ENCODE measurements at places on chromosomes 12 and 14.

GRCh38 chr14:64598404-64598803, 48.6 kb downstream of the PPP1R36 start:
- no peak for DNase-seq

DNA sequence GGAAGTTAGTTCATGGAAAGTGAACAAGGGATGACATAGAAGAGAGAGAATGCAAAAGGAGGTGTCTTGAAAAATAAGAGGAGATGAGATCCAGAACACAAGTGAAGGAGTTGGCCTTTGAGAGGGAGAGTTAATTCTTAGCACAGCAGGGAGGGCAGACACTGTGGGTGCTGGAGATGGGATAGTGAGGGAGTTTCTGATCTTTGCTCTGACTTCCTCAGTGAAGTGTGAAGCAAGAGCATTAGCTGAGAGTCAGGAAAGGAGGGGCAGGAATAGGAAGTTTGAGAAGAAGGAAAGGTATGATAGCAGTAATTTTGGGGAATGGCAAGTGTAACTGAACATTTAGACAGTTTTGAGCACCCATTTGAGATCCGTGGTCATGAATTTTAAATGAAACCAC, 75.8 kb upstream of the COCH start:
- DNase-seq: no peak

DNA sequence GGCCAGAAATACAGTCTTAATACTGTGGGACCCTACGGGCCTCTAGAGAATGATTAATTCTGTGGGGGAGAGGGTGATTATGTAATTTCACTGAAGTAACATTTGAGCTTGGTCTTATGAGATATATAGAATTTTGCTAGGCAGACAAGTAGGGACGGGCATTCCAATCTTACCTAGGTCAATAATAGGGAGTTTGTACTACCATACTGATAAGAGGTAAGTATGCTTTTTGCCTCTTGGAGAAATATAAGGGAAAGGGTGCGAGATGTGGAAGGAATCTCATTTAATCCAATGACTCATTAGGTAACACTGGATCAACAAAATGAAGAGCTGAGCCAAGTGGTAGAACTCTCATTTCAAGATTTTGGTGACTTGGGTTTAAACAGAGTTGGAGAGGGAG, 5.2 kb downstream of the RAB5B start:
- DNase-seq: no peak

DNA sequence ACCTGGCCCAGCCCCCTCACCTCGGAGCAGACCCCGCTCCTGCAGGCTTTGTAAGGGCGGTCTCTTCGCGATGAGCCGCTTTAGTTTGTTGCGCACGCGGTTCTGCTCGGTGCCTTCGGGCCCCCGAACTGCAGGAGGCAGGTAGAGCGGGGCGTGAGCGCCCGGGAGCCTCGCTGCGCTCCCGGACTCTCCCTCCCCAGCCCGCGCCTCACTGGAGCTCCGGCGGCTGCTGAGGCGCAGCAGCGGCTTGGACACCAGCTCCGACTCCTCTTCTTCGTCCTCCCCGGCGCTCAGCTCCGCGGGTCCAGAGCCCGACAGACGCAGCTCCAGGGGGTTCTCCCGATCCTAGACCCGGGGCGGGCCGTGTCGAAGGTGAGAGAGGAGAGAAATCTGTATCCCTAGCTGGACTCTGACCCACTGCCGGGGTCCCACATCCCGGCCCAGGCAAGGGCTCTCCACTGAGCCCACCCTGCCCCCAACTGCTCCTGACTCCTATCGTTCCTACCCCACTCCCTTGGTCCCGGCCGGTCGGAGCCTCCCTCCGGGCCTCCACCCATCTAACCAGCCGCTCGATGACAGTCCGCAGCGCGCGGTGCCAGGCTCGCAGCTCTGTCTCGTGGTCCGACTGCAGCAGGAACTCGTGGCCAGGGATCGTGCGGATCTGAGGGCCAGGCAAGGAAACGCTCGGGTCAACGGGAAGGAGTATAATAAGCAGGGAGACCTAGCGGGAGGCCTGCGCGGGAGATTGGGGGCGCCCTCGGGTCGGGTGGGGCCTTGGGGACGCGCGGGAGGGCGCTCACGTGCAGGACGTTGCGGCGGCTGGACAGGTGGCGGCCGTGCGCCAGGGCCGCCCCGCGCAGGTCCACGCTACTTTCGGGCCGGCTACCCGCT, 4.2 kb downstream of the ARHGAP9 start:
- DNase-seq: no peak

DNA sequence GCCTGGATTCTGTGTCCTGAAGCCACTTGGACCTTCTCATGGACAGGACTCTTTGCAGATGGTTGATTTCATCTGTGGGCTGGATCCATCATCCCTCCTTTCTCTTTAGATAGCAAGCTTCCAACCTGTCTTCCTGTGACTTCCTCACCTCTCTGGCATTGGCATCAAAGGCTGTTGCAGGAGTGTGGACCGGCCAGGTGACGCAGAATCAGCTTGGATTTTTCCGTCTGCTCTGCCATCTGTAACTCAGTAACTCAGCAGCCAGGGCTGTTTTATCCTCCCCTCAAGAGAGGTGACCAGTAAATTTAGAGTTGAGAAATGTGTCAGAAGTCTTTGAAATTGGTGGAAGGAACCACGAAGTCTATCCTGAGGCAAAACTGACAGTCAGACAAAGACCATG, 701.7 kb upstream of the TMEM132C start:
- DNase-seq: no peak

- DNase-seq: no peak
Measured at GRCh38 chr14:59303216-59303615, 114.7 kb downstream of the DAAM1 start.

- DNase-seq: no peak
Measured at GRCh38 chr12:104707194-104707593, 250.4 kb downstream of the CHST11 start.

GRCh38 chr12:65083581-65083980, 37.5 kb downstream of the WIF1 start:
- DNase-seq: no peak

- DNase-seq: no peak
Measured at GRCh38 chr14:41229824-41230223, 376.9 kb upstream of the LRFN5 start.

DNA sequence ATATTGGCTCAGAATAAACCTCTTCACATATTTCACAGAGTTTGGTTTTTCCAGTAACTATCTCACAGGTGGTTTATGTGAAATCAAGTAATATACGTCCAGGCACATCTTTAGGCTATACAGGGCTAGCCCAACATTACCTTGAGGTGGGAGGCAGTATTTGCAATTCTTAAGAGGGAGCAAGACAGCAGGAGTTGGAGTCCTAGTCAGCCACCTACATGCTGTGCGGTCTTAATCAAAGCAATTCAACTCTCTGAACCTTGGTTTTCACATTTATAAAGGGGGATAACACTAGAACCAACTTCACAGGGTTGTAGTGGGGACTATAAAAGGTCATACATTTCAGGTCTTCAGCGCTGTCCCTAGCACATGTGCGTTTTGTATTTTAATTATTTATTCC, 73.5 kb upstream of the FICD start:
- DNase-seq: no peak

DNA sequence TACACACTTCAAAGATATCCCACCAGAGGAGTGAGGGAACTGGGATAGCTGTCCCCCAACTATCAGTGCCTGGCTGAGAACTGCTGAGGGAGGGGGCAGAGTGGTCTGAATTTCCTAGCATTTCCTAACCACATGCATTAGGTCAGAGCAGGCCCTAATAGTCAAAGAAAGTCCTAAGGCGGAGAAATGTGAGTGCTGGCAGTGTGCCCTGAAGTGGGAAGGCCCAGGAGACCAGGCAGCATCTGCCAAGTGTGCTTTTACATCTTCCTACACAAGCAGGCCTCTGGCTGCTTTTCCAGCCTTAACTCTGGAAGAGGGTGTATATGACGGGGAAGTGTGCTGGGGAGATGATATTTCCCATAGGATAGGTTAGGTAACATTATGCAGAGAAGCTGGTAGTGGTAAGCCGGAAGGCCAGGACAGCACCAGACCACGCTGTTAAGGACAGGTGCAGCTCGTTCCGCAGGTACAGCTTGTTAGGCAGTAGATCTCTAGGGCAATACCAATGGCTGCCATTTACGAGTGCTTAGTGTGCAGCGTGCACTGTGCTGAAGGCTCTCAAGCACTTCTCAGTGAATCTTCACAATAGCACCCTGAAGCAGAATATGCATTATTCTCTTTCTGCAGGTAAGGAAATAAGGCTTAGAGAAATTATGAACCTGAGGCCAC, 9.1 kb upstream of the CCDC198 start:
- peak; percentile 76 for DNase-seq

DNA sequence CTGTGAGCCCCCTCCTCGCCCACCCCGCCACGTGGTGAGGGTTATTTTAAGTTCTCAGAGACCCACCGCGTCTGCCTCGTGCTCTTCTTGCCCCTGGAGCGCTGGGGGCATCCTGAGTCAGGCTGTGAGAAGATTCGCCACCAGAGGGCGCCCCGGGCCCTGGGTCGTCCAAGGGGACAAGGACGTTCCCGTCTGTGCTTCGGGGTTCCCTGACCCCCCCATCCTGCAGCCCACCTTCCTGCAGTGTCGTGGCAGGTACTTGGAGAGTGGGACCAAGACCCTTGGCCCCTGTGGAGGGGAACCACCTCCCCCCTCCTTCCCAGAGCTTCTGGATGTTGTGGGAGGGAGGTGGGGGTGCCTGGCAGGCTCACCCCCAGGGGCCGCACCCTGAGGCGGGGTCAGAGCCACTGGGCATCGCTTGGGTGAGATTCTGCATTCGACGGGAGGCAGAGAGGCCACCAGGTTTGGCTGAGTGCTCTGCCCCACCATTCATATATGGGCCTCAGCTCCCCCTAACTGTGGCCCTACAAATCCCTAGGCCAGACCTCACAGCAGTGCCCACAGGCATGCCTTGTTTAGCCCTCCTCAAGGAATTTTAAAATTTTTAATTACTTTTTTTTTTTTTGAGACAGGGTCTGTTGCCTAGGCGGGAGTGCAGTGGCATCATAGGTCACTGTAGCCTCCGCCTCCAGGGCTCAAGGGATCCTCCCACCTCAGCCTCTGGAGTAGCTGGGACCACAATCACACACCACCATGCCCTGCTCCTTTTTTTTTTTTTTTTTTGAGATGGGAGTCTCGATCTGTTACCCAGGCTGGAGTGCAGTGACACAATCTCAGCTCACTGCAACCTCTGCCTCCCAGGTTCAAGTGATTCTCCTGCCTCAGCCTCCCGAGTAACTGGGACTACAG, 17.0 kb downstream of the RHOF start:
- peak; percentile 72 for DNase-seq

DNA sequence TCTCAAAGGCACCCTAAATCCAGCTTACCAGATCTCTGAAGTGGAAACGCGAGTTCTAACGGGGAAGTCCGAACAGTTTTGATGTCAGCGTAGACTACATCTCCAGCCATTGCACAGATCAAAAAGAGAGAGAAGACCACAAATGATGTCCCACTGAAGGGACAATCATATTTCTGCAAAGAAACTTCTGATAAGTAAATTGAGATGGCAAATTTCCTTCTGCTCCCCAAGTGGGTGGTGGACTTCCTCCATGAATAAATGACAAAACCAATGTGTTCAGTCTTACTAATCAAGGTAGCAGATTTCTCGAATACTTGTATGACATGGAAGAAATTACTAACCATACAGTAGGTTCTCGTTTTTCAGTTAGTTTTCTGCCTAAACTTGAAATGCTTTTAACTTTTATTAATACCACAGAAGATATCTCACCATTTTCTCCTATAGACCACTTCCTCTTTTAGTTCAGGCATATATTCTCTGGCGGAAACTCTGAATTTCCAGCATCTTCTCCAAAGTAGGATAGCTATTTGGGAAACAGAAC, at the start of gene CLECL1:
Gene CLECL1 (minus strand): TSS at position 177 of the 541 bp plus-strand sequence.
- DNase-seq: no peak

DNA sequence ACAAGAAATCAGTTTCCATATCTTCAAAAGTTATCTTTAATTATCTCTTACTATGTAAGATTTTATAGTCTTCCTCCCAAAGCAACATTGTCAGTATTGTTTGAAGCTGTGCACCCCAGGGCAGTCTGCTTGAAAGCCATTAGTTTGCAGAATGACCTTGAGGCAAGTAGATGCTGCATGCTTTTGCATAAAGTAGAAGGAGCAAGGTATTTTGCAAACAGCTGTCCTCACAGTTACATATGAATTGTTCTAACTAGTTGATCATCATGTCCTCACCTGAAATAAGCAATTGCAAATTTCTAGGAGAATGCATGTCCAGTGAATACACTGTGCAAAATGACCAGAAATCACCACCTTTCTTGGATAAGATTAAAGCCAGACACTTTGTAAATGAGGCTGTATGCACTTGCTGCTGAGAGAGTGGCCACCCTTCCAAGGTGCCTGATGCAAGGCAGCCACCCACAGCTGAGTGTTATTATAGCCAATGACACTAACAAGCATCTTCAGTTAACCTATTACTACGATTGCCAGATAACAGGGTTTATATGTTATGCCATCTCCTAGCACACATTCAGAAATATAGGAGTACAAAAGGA, 730.0 kb upstream of the TMEM132C start:
- DNase-seq: no peak

- no peak for DNase-seq
Measured at GRCh38 chr12:40469736-40470135, 222.5 kb upstream of the CNTN1 start.

DNA sequence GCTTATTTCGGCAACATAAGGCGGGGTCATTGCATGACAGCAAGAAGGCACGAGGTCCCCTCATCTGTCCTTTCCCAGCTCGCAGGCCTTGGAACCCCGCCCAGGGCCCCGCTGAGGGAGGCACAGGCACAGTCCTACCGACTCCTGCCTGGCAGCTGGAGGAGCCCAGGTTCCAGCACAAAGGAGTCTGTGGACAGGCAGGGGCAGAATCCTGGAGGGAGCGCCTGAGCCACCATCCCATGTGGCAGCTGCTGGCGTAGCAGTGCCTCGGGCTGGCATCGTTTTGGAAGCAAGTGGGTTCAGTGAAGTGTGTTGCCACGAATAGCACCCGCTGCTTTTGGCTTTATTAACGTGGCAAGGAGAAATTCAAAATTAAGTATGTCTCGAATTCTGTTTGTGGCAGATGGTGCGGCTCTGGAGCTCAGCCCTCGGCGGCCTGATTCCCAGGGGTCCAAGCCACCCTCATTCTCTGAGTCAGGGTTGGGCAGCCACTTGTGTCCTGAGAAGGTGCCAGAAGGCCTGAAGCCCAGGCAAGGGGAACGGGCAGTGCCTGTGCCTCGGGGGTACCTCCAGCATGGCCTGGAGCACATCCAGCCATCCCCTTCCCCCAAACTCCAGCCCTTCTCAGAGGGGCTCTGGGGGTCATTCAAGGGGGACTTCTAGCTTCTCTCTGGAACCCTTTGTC, 35.9 kb downstream of the SLC8B1 start:
- peak; percentile 64 for DNase-seq

- DNase-seq: no peak
Measured at GRCh38 chr14:89296281-89296745, 120.7 kb downstream of the FOXN3 start.

GRCh38 chr12:93622485-93622884, 50.0 kb downstream of the SOCS2 start:
- no peak for DNase-seq

- no peak for DNase-seq
Measured at GRCh38 chr12:66915306-66915904, 236.5 kb upstream of the GRIP1 start.

Measured in right hindlimb (tissue), 1 donor.